ENCODE measurements at places on chromosomes 5 and 9.

GRCh38 chr5:140227046-140227445 is 52.1 kb downstream of the CYSTM1 start:
- no peak for DNase-seq

DNA sequence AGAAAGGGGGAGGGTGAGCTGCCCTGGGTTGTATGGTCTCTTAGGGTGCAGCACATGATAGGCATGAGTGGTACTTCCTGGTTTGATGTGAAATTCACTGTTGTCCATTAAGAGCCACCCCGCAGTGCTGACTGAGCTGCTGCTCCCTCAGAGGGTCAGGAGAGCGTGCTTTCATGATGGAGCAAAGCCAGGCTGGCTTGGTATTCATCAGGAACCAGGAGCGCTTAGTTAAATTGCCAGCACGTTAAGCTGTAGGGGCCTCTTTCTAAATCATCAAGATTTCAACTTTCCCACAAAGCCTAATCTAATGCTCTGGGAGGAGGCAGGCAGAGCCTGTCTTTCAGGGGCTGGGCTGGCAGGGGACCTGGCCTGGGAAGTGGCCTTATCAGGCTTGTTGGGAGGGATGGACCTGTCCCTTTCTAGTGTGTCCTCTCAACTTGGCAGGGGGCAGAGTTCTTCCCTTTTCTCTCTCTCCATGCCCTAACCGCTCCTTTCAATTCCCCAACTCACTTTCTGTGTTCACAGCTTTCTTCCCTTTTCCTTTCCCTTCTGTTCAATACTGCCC is 7.9 kb downstream of the CYSTM1 start:
- no peak for DNase-seq

- no peak for DNase-seq
Measured at GRCh38 chr9:125470767-125471580, 209.3 kb downstream of the GAPVD1 start.

- peak; percentile 27 for DNase-seq
Measured at GRCh38 chr9:36328798-36329411, 70.7 kb upstream of the GNE start.

DNA sequence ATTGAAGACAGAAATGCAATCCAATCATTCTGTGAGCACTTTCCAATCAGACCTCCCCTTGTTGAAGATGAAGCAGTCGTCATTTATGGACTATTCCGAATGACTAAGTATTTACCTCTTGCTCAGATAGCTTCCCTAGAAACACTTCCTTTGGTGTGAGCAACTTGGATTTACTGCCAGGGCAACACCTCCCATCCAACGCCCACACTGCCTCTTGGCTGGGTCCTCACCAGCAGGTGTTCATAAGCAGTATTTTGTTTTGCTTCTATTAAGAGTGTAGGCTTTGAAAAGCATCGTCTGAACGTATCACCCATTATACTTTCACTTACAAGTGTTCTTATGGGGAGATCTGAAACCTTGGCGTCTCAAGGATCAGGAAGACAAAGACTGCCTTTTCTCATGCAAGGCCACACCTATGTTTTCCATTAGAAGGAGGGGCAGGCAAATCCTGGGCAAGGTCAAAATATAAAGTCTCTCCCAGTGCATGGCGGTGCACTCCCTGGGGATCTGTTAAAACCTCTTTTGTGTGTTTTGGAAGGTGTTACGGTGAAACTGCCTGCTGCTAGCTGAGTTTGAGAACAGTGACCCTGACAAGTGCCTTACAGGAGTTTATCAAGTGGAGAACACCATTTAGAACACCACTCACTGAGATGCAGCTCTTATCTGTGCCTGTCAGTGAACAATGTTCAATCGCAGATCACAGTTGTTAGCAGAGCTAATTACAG is 10.6 kb upstream of the MARCHF3 start:
- DNase-seq = no peak

- DNase-seq = no peak
Measured at GRCh38 chr5:96751203-96752169, 56.3 kb downstream of the ERAP1 start.

- no peak for DNase-seq
Measured at GRCh38 chr5:16659536-16659935, 42.7 kb upstream of the RETREG1 start.
